ENCODE measurements at places on chromosomes 16 and 17. TPM values are rescaled to one million over a fixed set of nuclear protein-coding genes. Genes with fewer than 3 reads are reported as not detected.

Gene KCNJ2
- 10.3 TPM for total RNA-seq

Gene CCL4
- total RNA-seq = 4.1 TPM

Gene PROCA1
- 3.3 TPM for total RNA-seq

Gene RNF222
- total RNA-seq = not detected

Gene CCL8
- total RNA-seq = 0.16 TPM

Gene CD79B
- not detected for total RNA-seq

Gene HSF4
- 5.1 TPM for total RNA-seq

Gene TMC8
- total RNA-seq = 0.94 TPM

Gene TMEM114
- total RNA-seq = not detected

Gene PMM2
- total RNA-seq = 6.9 TPM

Gene GAS2L2
- 0.16 TPM for total RNA-seq

Gene MEOX1
- not detected for total RNA-seq

Gene AARSD1
- 26.8 TPM for total RNA-seq

Gene HCFC1R1
- 15.1 TPM for total RNA-seq

Gene GUCY2D
- 0.16 TPM for total RNA-seq

Gene TP53TG3C
- total RNA-seq = not detected

Gene LAT
- total RNA-seq = 0.62 TPM

Gene OR3A2
- 0.94 TPM for total RNA-seq

Gene PCGF2
- total RNA-seq = 4.8 TPM

Gene OR2C1
- total RNA-seq = 0.62 TPM

Gene CHAD
- total RNA-seq = not detected

Gene MT1F
- 2.5 TPM for total RNA-seq

Gene MMP25
- 0.62 TPM for total RNA-seq

Gene SAMD14
- 21.5 TPM for total RNA-seq

Gene RHBDL1
- 1.4 TPM for total RNA-seq

Gene C16orf92
- total RNA-seq = not detected

Gene COG4
- total RNA-seq = 29.2 TPM

Gene CTCF
- 54.0 TPM for total RNA-seq

Gene ACE
- 5.3 TPM for total RNA-seq

Gene TNFRSF17
- total RNA-seq = not detected

Gene SLC52A1
- not detected for total RNA-seq

Gene SHPK
- 10.0 TPM for total RNA-seq

Gene PRAC1
- total RNA-seq = not detected

Gene GNPTG
- total RNA-seq = 15.0 TPM

Gene KREMEN2
- not detected for total RNA-seq
